8988T (cell line): ENCODE measurements at places on chromosomes 6 and 20.

- no peak for DNase-seq
Measured at GRCh38 chr6:15249371-15250019, 3.6 kb downstream of the JARID2 start.

DNA sequence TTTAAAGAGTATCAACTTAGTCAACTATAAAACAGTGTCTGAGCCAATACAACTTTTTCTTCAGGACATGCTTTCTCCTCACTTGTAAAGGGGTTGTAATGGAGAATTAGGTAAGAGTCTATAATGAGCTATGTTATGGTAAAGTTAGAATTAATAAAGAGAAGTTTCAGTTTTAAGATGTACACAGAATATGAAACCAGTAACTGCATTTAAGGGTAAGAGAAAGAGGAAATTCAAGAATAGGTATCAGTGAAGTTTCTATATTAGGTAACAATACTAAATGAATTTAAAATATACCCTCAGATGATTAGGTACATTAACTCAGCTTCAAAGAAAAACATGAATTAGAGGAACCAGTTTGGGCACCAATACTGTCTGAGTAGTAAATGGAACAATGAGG lies 1444.3 kb upstream of the ADGRB3 start:
- no peak for DNase-seq

DNA sequence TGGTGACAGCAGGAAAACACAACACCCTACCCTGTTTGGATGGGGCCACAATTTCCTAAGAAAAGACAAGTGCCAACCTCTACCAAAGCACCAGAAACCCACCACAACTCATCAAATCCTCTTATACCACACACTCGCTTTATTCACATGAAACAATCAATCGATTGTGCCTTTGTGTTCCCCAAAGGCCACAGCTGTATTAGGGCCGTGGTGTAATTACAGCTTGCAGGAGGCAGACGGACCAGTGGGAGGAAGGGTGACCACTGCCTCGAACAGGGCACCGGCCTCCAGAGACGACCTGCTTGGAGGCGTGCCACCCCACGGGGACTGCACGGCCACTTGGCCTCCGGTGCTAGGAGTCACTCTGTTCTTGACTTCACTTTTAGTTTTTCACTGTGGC lies 264.1 kb downstream of the FOXC1 start:
- no peak for DNase-seq

DNA sequence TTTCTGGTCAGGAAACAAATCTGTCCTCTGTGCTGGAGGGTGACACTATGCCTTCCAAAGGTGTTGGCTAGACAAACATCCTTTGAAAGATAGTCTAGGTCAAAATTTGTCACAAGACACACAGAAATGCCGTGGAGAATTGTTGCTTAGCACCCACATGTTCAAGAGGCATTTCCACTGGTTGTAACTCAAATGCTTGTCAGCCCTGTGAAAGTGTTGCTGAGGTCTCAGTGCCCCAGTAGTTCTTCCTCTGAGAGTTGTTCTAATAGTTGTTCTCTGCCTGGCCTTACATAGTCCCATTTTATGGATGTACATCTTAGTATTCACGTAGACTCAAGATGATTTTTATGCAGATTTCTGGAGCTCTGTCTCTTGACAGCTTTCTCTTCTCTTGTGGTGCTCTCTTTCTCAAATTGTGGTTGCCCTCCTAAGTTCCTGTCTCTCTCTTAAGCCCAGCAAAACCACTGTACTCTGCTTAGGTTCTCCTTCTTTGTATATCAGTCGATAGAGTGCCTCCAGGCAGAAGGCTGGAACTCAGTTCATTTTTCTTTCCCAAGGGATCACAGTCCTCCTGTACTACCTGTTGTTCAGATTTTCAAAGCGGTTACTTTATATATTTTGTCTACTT lies 39.5 kb upstream of the REV3L start:
- DNase-seq, result no peak

GRCh38 chr6:27128311-27129094 lies 119.0 kb upstream of the PRSS16 start:
- DNase-seq, result no peak
